ENCODE measurements at places on chromosomes 2 and 18. TPM values are rescaled to one million over a fixed set of nuclear protein-coding genes. Genes with fewer than 3 reads are reported as not detected.

DNA sequence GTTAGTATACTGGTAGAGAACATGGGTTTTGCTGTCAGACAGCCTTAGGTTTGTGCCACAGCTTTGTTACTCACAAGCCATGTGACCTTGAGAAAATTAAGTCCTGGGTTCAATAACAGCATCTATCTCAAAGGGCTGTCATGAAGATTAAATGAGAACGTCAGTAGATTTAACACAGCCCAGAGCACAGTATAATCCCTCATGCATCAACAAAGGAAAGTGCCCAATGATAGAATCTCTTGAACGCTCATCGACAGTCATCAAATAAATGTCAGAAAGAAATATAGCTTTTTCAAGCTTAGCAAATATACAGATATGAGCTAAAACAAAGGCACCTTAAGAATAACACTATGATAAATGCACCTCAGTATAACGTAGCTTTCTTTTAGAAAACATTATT is 22.3 kb downstream of the CUL3 start:
- no peaks in the 10 kb centered on the region for H3K27me3 ChIP-seq
- no peak overlapping the region for H3K27ac ChIP-seq
- H3K36me3 ChIP-seq, result no peaks in the 10 kb centered on the region
- no peaks in the 10 kb centered on the region for H3K4me1 ChIP-seq
- no peak for DNase-seq
- H3K4me3 ChIP-seq, result no peak overlapping the region

DNA sequence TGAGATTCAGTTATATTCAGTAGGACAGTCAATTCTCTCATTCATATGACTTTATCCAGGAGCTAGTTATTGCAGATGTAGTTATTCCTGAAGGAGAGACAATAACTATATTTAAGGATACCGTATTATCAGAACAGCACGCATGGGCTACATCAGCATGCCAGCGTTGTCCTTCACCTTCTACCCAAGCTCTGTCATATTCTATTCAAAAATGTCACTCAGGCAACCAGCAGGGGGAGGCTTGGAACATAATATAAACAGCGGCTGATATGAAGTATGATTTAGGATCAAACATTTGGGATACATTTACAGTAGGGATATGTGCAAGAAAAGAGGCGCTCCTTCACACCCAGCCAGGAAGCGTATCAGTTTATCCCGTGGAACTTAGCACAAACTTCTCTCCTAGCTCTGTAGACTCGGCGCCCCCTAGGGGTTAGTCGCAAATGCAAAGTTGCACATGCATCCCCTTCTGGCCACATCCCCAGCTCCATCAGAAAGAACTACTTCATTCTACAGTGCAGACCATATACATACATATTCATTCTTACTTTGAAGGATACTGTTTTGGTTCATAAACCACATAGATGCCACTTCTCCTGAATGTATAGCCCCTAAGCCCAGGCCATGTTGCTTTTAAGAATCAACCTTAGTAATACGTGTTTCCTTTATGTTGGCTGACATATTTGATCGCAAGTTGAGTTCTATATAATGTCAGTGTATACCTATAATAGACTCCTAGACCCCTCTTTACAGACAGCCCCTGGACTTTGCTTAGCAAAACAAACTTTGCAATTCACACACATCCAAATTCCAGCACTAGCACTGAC is 759.4 kb downstream of the ADCYAP1 start:
- no peaks in the 10 kb centered on the region for H3K36me3 ChIP-seq
- H3K27ac ChIP-seq, result no peak overlapping the region
- H3K4me1 ChIP-seq, result peaks cover 11% of the 10 kb centered on the region
- peak; percentile 32 for DNase-seq
- no peaks in the 10 kb centered on the region for H3K27me3 ChIP-seq

GRCh38 chr2:29811378-29811777 is 110.0 kb downstream of the ALK start:
- no peak overlapping the region for H3K4me3 ChIP-seq
- no peak for DNase-seq
- H3K36me3 ChIP-seq, result no peaks in the 10 kb centered on the region
- no peaks in the 10 kb centered on the region for H3K27me3 ChIP-seq
- H3K4me1 ChIP-seq, result no peaks in the 10 kb centered on the region

GRCh38 chr18:61980355-61980754 is 87.5 kb upstream of the RNF152 start:
- no peak overlapping the region for H3K27ac ChIP-seq
- no peak for DNase-seq
- no peak overlapping the region for H3K4me3 ChIP-seq
- H3K27me3 ChIP-seq, result no peaks in the 10 kb centered on the region

DNA sequence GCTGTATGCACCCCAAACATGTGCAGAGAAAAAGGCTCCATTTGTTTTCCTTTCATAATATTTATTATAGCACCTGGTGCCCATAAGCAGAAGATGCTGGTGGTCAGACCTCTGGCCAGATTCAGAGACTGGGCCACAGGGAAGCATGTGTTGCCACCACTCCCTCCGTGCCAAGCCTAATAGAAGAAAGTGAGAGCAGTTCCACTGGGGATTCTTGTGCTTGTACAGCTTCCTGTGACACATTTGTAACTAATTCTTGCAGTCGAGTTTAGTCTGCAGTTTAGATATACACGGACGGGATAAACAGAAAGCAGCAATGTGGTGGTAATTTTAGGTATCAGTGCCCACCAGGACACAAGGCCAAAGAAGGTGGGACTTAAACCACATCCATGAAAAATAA is 135.4 kb upstream of the PIEZO2 start:
- no peaks in the 10 kb centered on the region for H3K36me3 ChIP-seq
- no peak overlapping the region for H3K27ac ChIP-seq
- no peaks in the 10 kb centered on the region for H3K27me3 ChIP-seq

- no peaks in the 10 kb centered on the region for H3K27me3 ChIP-seq
- no peaks in the 10 kb centered on the region for H3K36me3 ChIP-seq
- no peak overlapping the region for H3K4me3 ChIP-seq
- H3K27ac ChIP-seq, result no peak overlapping the region
- H3K4me1 ChIP-seq, result no peaks in the 10 kb centered on the region
Observed at GRCh38 chr2:68435615-68436014, 31.5 kb downstream of the FBXO48 start.

DNA sequence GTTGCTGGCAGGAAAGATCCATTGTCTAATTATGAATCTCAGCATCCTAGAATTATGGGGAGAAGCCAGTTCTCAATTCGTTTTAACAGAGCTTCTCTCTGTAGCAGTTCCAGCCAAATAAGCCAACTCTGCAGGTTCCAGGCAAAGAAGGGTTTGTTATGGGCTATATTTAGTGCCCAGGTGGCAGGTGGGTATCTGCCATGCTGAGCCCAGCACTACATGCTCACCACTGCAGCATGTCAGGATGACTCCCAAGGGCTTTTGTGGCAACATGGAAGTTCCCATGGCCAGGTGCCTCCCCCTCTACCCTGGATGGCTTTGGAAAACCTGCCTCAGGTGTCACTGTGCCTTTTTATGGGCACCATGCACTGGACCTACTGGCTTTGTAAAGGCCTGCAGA is 137.7 kb upstream of the MSH6 start:
- DNase-seq, result no peak
- H3K4me1 ChIP-seq, result no peaks in the 10 kb centered on the region
- H3K27ac ChIP-seq, result no peak overlapping the region
- no peaks in the 10 kb centered on the region for H3K36me3 ChIP-seq

GRCh38 chr2:8144785-8145184 is 537.1 kb upstream of the ID2 start:
- no peaks in the 10 kb centered on the region for H3K27me3 ChIP-seq
- H3K36me3 ChIP-seq, result no peaks in the 10 kb centered on the region
- peaks cover 4% of the 10 kb centered on the region for H3K4me1 ChIP-seq
- no peak overlapping the region for H3K27ac ChIP-seq
- DNase-seq, result no peak

DNA sequence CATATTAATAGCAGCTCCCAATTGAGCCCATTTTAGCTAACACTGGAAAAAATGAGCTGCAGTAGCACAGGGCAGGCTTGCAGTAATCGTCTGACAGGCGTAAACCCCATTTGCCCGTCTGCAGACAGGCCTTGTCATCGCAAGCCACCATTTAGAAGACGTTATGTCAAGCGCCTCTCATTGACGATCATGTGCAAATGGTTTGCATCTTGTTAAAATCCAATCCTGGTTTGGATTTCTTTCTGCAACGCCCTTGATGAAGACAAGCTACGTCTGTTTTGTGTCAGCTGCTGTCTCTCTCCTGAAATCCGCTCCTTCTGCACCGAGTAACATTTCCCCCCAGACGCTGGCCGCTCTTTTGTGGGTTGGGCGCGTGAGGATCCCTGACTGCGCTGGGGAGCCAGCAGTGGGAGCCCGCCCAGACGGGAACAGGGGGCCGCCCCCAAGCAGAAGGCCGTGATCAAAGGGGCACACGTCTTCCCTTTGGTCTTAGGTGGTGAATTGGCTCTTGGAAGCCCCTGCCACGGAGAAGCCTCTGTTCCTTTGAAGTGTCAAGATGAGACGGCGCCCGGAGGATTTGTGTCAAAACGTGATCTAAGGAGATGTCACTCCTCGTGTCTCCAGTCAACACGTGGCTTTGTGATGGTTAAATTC is 84.2 kb upstream of the GPC1 start:
- H3K27me3 ChIP-seq, result no peaks in the 10 kb centered on the region

DNA sequence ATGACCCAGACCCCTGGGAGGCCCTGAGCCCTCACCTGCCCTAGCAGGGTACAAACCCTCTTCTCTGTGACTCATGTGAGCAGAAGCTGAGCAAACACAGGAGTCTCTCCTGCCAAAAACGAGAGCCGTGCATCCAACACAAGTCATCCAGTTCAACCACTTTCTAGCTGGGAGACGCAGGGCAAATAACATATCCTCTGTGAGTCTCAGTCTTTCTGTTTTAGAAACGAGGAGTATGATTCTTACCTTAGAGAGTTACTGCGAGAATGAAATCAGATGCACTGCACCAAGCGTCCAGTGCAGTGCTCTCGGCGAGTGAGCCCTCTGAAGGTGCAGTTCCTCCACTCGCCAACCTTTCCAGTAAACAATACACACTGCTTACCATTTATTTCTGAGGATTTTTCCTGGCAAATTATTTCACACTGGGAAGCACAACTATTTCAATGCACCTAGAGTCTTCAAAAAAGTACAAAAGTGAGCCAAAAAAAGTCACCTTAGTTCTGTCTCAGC is 331.8 kb upstream of the MYT1L start:
- no peak overlapping the region for H3K4me3 ChIP-seq
- no peak for DNase-seq
- H3K4me1 ChIP-seq, result no peaks in the 10 kb centered on the region
- no peak overlapping the region for H3K27ac ChIP-seq
- H3K36me3 ChIP-seq, result no peaks in the 10 kb centered on the region

GRCh38 chr2:164662066-164662465 is 40.8 kb upstream of the GRB14 start:
- no peaks in the 10 kb centered on the region for H3K27me3 ChIP-seq
- no peak for DNase-seq
- H3K27ac ChIP-seq, result no peak overlapping the region
- no peaks in the 10 kb centered on the region for H3K4me1 ChIP-seq
- H3K36me3 ChIP-seq, result no peaks in the 10 kb centered on the region
- H3K4me3 ChIP-seq, result no peak overlapping the region

- peaks cover 22% of the 10 kb centered on the region for H3K4me1 ChIP-seq
- H3K4me3 ChIP-seq, result peak overlapping the region; percentile 99
- H3K27ac ChIP-seq, result peak overlapping the region; percentile 90
- H3K27me3 ChIP-seq, result no peaks in the 10 kb centered on the region
Observed at GRCh38 chr18:59139291-59139614, 431 bp upstream of the SEC11C start.

- no peak overlapping the region for H3K4me3 ChIP-seq
- no peak for DNase-seq
- H3K36me3 ChIP-seq, result no peaks in the 10 kb centered on the region
- H3K27me3 ChIP-seq, result no peaks in the 10 kb centered on the region
- no peaks in the 10 kb centered on the region for H3K4me1 ChIP-seq
- no peak overlapping the region for H3K27ac ChIP-seq
Observed at GRCh38 chr2:212154477-212154878, 384.1 kb downstream of the ERBB4 start.

GRCh38 chr18:22394428-22394827 is 23.3 kb downstream of the CTAGE1 start:
- H3K36me3 ChIP-seq, result no peaks in the 10 kb centered on the region
- no peak overlapping the region for H3K27ac ChIP-seq
- no peaks in the 10 kb centered on the region for H3K4me1 ChIP-seq
- DNase-seq, result no peak
- H3K4me3 ChIP-seq, result no peak overlapping the region
- no peaks in the 10 kb centered on the region for H3K27me3 ChIP-seq

GRCh38 chr2:43071599-43072550 is 154.5 kb downstream of the ZFP36L2 start:
- DNase-seq, result no peak
- no peak overlapping the region for H3K4me3 ChIP-seq
- H3K27me3 ChIP-seq, result no peaks in the 10 kb centered on the region
- H3K27ac ChIP-seq, result no peak overlapping the region
- no peaks in the 10 kb centered on the region for H3K4me1 ChIP-seq

- H3K27ac ChIP-seq, result no peak overlapping the region
- H3K4me1 ChIP-seq, result no peaks in the 10 kb centered on the region
- H3K4me3 ChIP-seq, result no peak overlapping the region
Observed at GRCh38 chr2:220556658-220557057, 929.2 kb downstream of the SLC4A3 start.

DNA sequence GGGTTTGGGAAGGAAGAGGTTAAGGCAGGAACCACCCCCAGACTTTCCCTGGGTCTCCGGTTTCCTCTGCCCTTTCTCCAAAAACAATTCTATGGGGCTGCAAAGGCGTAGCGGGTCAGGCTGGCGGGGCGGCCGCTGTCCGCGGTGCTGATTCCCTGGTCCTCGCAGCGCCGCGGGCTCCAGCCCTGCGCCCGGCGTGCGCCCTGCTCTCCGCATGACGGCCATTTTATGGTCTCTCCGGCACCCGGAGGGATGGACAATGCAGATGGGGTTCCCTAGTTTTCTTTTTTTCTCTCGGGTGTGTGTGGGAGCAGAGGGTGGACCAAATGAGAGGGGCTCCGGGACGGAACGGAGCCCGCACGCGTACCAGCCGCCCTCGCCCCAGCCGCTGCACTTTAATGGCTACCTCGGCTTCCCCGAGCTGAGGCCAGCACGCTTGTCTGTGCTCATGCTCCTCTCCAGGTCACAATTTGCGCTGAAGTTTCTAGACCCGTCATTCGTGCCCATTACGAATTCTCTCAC is 1.6 kb downstream of the ST8SIA3 start:
- H3K36me3 ChIP-seq, result no peaks in the 10 kb centered on the region
- H3K27ac ChIP-seq, result no peak overlapping the region
- no peak overlapping the region for H3K4me3 ChIP-seq
- peak; percentile 29 for DNase-seq
- no peaks in the 10 kb centered on the region for H3K4me1 ChIP-seq
- peaks cover 21% of the 10 kb centered on the region for H3K27me3 ChIP-seq

- H3K4me3 ChIP-seq, result no peak overlapping the region
- no peaks in the 10 kb centered on the region for H3K36me3 ChIP-seq
- H3K27me3 ChIP-seq, result no peaks in the 10 kb centered on the region
- no peak for DNase-seq
- no peak overlapping the region for H3K27ac ChIP-seq
Observed at GRCh38 chr18:38611036-38611964, 1045.7 kb upstream of the CELF4 start.

The HRH4 gene
- polyA plus RNA-seq, result not detected

The GALNT14 gene
- 9.1 TPM for polyA plus RNA-seq

The DSC3 gene
- polyA plus RNA-seq, result 0.04 TPM

The STPG4 gene
- not detected for polyA plus RNA-seq

The PRKCE gene
- polyA plus RNA-seq, result 5.8 TPM

The BARD1 gene
- 1.5 TPM for polyA plus RNA-seq

The MCEE gene
- polyA plus RNA-seq, result 17.4 TPM

The NTSR2 gene
- polyA plus RNA-seq, result not detected

The TMEM17 gene
- polyA plus RNA-seq, result 1.3 TPM

The CYS1 gene
- 18.9 TPM for polyA plus RNA-seq

The CD207 gene
- 0.11 TPM for polyA plus RNA-seq

The FAM124B gene
- polyA plus RNA-seq, result 0.15 TPM

The TFPI gene
- polyA plus RNA-seq, result 15.4 TPM
